ENCODE measurements at places on chromosomes 1 and 21.

- no peak overlapping the region for H3K4me3 ChIP-seq
- H3K27me3 ChIP-seq, result peaks cover 17% of the 10 kb centered on the region
- peaks cover 6% of the 10 kb centered on the region for H3K4me1 ChIP-seq
- H3K36me3 ChIP-seq, result no peaks in the 10 kb centered on the region
Measured at GRCh38 chr1:17128361-17128760, 9.1 kb upstream of the PADI2 start.

- no peak overlapping the region for H3K27ac ChIP-seq
- H3K4me3 ChIP-seq, result no peak overlapping the region
- DNase-seq, result peak; percentile 28
- peaks cover 39% of the 10 kb centered on the region for H3K36me3 ChIP-seq
- H3K27me3 ChIP-seq, result no peaks in the 10 kb centered on the region
Measured at GRCh38 chr1:109630081-109630897, 10.7 kb downstream of the AMPD2 start.

GRCh38 chr1:155504207-155504606, 58.4 kb downstream of the ASH1L start:
- H3K36me3 ChIP-seq, result no peaks in the 10 kb centered on the region
- no peaks in the 10 kb centered on the region for H3K27me3 ChIP-seq
- H3K27ac ChIP-seq, result no peak overlapping the region
- peaks cover 11% of the 10 kb centered on the region for H3K4me1 ChIP-seq
- DNase-seq, result no peak
- no peak overlapping the region for H3K4me3 ChIP-seq

GRCh38 chr1:112673592-112674439, 643 bp upstream of the MOV10 start:
- H3K27ac ChIP-seq, result peak overlapping the region; percentile 64
- DNase-seq, result peak; percentile 12
- H3K27me3 ChIP-seq, result no peaks in the 10 kb centered on the region

GRCh38 chr21:22754746-22755145, 1756.5 kb downstream of the NCAM2 start:
- H3K27ac ChIP-seq, result no peak overlapping the region
- no peaks in the 10 kb centered on the region for H3K27me3 ChIP-seq
- H3K4me3 ChIP-seq, result no peak overlapping the region
- DNase-seq, result no peak

Data from T-cell (primary cell).